ENCODE measurements at places on chromosomes 5 and 9. TPM values are rescaled to one million over a fixed set of nuclear protein-coding genes. Genes with fewer than 3 reads are reported as not detected.

- DNase-seq: no peak
Measured at GRCh38 chr9:78131969-78132700, 100.5 kb upstream of the GNAQ start.

GABRA1 gene
- 34.5 TPM for total RNA-seq

- no peak for DNase-seq
Measured at GRCh38 chr5:157285310-157286035, 19.6 kb downstream of the CYFIP2 start.

GRCh38 chr5:38576442-38576841 is 20.0 kb upstream of the LIFR start:
- DNase-seq: no peak

DYNC2I2 gene
- 33.4 TPM for total RNA-seq

GRCh38 chr9:22343218-22343611 is 103.4 kb upstream of the DMRTA1 start:
- DNase-seq: no peak

- peak; percentile 38 for DNase-seq
Measured at GRCh38 chr9:119370816-119371215, 1.6 kb upstream of the BRINP1 start.

- DNase-seq: no peak
Measured at GRCh38 chr5:35488791-35489190, 128.9 kb upstream of the SPEF2 start.

TAF11L11 gene
- total RNA-seq: not detected

DNAJA1 gene
- total RNA-seq: 141 TPM

SPTLC1 gene
- 67.9 TPM for total RNA-seq

- DNase-seq: no peak
Measured at GRCh38 chr5:126355940-126356339, 67.3 kb upstream of the GRAMD2B start.

DNA sequence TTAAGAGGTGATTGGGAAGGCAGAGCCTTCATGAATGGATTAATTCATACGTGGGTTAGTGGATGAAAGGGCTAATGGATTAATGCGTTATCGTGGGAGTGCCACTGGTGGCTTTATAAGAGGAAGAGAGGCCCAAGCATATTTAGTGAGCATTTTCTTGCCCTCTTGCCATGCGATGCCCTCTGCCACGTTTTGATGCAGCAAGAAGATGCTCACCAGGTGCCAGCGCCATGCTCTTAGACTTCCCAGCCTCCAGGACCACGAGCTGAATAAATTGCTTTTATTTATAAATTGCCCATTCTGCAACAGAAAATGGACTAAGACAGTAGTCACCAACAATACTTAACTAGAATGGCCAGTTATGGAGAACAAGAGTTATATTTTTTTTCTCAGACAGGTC is 24.2 kb downstream of the DAPK1 start:
- DNase-seq: no peak

DNA sequence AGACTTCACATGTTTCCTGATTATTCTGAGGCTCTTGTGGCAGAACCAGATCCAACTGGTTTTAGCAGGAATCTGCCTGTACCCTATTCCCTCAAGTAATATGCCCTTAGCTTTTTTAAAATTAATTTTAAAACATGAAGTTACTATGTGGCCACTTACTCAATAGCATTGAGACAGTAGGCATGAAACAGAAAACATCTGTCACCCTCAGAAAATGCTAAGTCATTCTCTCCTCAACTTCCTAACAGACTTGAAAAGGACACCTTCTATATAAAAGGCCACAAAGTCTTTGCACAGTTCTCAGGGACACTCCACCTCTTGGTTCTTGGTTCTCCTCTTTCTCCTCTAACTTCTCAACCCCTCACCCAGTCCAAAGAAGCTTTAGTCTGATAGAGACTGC is 277.8 kb downstream of the RAB3C start:
- DNase-seq: no peak

CDKN2B-AS1 gene
- not detected for total RNA-seq

- no peak for DNase-seq
Measured at GRCh38 chr5:61472172-61472958, 140.3 kb downstream of the ZSWIM6 start.

DNA sequence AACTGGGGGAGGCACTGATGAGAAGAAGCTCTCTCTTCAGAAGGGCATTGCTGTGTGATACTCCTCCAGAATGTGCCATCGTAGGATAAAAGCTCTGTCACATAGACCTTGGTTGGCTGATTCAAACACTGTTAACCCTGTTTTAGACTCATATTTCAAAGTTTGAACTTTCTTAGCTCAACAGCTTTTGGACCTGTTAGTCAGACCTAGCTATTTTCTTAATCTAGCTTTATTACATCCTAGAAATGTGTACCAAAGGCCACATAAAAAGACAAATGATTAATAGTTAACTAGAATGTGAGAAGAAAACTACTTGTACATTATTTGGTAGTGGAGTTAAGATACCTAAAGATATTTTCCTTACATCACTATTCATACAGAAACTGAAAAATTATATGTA is 4.3 kb downstream of the RHOBTB3 start:
- DNase-seq: no peak

- no peak for DNase-seq
Measured at GRCh38 chr9:98457726-98458370, 202.4 kb upstream of the TBC1D2 start.

DNA sequence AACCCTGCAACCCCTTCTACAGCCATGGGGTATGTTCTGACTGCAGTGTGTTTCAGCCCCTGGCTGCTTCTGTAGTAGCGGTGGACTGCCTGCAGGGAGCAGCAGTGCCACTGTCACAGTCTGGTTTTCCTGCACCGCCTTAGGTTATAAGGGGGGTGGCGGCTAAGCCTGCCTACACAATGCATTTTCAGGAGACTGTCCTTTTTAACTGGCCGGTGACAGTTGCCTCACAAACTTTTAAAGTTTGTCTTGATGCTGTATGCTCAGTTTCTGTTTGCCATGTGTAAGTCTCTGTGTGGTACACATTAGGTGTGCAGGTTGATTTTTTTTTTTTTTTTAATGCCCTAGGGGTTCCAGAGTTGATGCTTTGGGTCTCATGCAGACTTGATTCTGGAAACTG is 53.0 kb downstream of the NUP214 start:
- DNase-seq: peak; percentile 60

DNA sequence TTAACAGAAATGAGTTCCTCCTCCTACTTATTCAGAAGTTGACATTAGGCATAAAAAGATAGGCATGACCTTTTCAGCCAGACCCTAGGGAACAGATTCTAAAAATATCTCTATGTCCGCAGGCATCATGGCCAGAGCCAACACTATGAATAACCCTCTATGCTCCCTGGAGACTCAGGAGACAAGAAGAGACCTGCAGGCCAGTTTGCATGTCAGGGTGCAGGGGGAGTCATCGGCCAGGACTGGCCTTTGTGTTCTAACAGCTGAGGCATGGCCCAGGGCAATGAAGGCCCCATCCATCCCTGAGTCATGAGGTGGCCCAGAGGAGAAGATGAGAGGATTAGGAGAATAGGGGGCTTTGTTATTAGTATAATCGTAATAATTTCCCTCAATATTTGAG is 93.8 kb downstream of the TMEM215 start:
- no peak for DNase-seq

GRCh38 chr9:83432877-83433550 is 105.2 kb downstream of the FRMD3 start:
- no peak for DNase-seq

GRCh38 chr9:91234523-91234922 is 127.2 kb downstream of the AUH start:
- no peak for DNase-seq

SEMA5A gene
- total RNA-seq: 27.5 TPM

LCN15 gene
- not detected for total RNA-seq

GRCh38 chr5:151144275-151144674 is 13.3 kb downstream of the ANXA6 start:
- DNase-seq: no peak

DNA sequence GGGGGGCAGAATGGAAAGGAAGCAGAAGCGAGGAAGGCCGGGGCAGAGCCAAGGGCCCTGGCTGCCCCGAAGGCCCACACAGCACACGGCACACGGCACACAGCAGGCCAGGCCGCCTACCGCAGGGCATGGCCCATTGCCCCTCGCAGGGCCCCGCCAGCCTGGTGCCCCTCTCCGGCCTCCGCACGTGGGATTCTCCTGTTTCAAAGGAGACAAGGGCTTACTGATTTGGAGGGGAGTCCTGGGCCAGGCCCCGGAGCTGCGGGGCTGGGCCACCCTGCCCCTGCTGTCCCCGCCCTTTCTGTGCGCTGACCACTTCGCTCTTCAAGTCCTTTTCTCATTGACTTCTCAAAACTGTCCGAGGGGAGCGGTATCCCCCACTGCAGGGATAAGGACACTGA is 7.7 kb upstream of the PHYKPL start:
- no peak for DNase-seq

- DNase-seq: no peak
Measured at GRCh38 chr5:37789991-37790390, 49.9 kb downstream of the GDNF start.

CCDC192 gene
- total RNA-seq: not detected

- no peak for DNase-seq
Measured at GRCh38 chr5:139839918-139840317, 44.3 kb downstream of the PSD2 start.

- DNase-seq: peak; percentile 61
Measured at GRCh38 chr9:89505911-89506310, 8.0 kb upstream of the SEMA4D start.

FGF1 gene
- total RNA-seq: 6.8 TPM

DNA sequence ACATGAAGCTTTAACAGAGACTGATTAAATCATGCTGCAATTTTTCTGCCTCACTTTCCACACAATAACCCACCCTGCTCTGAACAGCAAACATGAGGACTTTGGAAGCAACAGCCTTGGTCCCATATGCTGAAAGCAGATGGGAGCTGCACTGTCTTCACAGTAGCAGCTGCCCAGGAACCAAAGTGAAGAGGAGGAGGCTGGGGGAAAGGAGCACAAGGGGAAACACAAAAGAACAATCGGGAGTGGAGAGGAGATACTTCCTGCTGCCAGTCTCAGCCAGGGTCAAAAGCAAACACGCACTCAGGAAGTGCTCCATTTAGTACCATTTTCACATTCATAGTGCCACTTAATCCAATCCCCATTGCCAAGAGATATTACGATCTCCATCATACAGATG is 183.3 kb upstream of the PUM3 start:
- DNase-seq: peak; percentile 26

- no peak for DNase-seq
Measured at GRCh38 chr9:37010180-37010579, 23.9 kb downstream of the PAX5 start.

- DNase-seq: no peak
Measured at GRCh38 chr5:169354263-169354662, 53.3 kb upstream of the SLIT3 start.

GRCh38 chr5:102975457-102976182 is 144.3 kb downstream of the GIN1 start:
- DNase-seq: no peak

- DNase-seq: no peak
Measured at GRCh38 chr5:140753561-140753960, 32.4 kb upstream of the PCDHA1 start.

TMEM215 gene
- 0.91 TPM for total RNA-seq

Data from cerebellum (tissue), 4 donors.